ENCODE measurements at places on chromosomes 2 and 18. TPM values are rescaled to one million over a fixed set of nuclear protein-coding genes. Genes with fewer than 3 reads are reported as not detected.

The REG3G gene
- not detected for polyA plus RNA-seq

- no peak for DNase-seq
Measured at GRCh38 chr2:214593727-214594126, 182.9 kb downstream of the VWC2L start.

The CBLN2 gene
- polyA plus RNA-seq: 5.5 TPM

DNA sequence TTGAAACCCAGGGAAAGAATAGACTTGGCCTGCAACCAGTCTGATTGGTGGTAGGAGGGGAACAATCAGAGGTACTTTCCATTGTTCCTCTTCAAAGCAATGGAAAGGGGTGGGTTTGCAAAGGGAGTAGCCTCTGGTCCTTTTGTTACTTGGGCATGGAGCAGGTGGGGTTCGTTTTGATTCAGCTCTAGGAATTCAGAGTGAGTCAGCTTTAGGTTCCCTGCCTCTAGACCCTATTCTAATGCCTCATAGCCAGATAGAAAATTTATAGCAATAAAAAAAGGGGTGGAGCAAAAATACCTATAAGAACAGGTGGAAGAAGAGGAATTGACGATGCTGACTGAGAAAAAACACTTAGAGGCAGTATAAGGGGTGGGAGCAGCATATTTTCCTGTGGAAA lies 636.4 kb downstream of the PLCL1 start:
- no peak for DNase-seq

DNA sequence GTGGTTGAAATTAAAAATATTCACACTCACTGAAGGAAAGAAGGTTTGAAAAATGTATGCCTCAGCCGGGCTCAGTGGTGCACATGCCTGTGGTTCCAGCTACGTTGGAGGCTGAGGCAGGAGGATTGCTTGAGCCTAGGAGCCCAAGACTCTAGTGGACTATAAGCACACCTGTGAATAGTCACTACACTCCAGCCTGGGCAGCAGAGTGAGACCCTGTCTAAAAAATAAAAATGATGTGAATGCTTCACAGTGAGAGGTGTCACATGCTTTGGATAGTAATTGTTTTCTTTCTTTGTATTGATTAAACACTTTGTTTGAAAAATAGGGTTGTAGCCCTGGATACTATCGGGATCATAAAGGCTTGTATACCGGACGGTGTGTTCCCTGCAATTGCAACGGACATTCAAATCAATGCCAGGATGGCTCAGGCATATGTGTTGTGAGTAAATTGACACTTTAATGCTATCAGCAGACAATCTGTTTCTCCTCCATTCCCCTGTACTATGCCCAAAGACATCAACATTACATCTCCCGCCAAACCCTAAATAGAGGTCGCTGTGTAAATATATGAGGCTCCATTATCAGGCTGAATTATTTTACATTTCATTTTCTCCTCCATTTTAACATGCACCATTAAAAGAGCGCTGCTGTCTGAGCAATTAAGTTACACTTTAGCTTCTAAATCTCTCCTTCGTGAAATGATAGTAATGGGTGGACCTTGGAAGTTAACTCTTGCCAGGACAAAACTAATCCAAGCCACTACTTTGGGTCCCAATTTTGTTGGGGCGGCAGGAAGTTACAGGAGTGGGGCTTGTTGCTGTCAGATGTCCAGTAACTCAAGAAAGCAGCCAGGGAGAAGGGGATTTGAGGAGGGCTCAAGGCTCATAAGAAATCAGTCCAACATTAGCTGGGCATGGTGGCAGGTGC lies 138.3 kb upstream of the TTC39C start:
- no peak for DNase-seq

GRCh38 chr2:195319112-195319460 lies 337.9 kb upstream of the SLC39A10 start:
- DNase-seq: no peak

- no peak for DNase-seq
Measured at GRCh38 chr18:9994701-9995235, 81.0 kb downstream of the VAPA start.
